Fibroblast of the aortic adventitia (primary cell): ENCODE measurements at places on chromosomes 2 and 18. TPM values are rescaled to one million over a fixed set of nuclear protein-coding genes. Genes with fewer than 3 reads are reported as not detected.

- peak; percentile 47 for DNase-seq
These were observed 29.4 kb upstream of the FN1 start for GRCh38 chr2:215465256-215465655.

The MYO5B gene
- total RNA-seq, result 0.09 and 0.16 TPM in 2 replicates

DNA sequence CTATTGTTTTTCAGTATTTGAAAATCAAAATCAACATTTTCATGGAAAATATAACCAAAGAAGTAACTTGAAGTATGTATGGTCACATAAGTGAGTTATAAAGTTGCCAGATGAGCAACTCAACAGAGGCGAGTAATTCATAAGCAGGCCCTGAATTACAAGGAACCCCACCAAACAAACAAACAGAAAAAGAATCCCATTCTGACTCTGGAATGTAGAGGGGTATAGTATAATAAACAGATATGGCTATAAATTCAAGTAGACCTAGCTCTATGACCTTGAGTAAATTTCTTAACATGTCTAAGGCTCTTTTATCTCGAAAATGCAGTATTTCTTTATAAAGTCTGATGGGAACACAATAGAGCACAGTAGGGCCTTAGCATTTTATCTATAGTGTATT lies 4.7 kb upstream of the CDH2 start:
- no peak for DNase-seq

The MOCOS gene
- total RNA-seq, result 3.5 and 13.1 TPM in 2 replicates

The CNDP1 gene
- total RNA-seq, result not detected in 2 replicates

- no peak for DNase-seq
These were observed 27.0 kb upstream of the SERPINB2 start for GRCh38 chr18:63860531-63860930.

DNA sequence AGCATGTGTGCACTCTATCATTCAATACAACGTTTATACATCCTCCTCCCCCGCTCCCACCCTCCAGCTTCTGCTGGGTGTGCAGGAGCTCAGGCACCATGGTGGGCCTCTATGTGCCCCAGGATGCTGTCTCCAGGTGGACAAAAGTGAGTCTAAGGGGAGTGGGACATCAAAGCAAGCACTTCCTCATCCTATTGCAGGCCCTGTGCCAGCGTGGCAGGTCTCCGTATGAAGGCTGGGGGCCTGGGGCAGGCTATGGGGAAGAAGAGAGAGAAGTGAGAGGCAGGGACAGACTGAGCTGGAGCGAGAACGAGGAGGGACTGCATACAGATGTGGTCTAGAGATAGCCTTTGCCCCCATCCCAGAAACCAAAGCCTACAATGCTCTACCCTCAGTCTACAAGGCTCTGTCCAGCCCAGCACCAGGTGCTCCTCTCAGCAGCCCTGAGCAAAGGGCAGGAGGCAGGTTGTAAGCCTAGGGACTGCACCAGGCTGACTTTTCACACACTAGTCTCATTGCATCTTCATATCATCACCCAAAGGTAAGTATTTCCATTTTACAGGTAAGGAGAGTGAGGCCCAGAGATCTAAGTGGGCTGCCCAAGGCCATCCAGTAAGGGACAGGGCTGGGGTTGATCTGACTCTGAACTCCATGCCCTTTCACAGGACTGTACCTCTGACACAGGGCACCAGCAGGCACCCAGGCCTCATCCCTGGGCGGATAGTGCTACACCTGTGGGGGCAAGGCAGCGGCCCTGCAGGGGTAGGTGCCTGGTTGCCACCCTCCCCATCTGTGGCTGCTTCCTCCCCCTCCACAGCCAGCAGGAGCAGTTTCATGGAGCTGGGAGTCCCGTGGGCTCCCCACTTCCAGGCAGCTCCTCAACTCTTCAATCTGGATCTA lies 14.0 kb upstream of the ARID5A start:
- no peak for DNase-seq

The MAP2 gene
- 2.1 and 26.5 TPM in 2 replicates for total RNA-seq

DNA sequence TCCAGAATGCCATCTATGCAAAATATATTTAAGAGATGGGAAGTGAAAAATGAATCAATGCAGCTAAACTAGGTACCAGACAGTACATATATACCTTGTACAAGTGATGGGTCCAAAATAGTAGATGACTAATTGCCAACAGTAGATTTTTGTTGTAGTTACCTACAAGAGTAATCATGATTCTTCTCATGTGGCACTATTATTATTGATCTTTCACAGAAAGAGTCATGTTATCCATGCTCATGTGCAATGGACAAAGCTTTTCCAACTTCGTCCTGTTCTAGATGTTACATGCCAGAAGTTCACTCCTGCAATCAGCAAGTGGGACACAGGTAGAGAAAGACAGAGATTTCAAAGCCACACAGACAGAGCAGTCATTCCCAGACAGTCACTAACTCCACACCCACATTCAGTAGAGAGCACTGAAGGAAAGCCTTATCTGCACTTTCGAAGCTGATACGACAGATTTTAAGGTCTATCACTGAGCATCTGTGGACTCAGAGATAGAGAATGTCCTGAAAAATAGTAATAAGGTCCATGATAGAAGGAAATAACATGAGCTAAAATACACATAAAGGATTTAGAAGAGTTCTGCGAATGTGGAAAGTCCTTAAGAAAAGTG lies 101.6 kb upstream of the ITPRID2 start:
- DNase-seq, result no peak

DNA sequence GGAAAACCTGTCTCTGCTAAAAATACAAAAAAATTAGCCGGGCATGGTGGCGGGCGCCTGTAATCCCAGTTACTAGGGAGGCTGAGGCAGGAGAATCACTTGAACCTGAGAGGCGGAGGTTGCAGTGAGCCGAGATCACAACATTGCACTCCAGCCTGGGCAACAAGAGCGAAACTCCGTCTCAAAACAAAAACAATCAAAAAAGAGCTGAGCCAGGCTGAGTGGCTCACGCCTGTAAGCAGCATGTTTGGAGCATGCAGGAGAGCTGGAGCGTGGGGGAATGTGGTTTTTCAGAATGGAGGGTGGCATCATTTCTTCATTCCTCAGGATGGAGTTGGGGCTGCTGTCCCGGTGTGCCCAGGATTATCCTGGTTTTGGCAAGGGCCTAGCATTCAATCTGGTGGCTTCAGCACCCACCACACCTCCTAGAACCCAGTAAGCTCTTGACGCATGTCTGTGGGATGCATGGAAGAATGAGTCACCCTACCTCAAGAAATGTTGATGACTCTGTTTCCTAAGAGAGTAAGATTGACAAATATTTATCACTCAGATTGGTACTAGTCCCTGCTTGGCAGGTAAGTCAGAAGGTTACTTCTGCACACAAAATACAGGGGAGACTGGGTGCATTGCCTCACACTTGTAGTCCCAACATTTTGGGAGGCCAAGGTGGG lies 90.2 kb upstream of the ODC1 start:
- DNase-seq, result no peak
